ENCODE measurements at places on chromosomes 3 and 15.
A peak's percentile ranks its signal among the peaks of the same experiment; 100 is the strongest.

DNA sequence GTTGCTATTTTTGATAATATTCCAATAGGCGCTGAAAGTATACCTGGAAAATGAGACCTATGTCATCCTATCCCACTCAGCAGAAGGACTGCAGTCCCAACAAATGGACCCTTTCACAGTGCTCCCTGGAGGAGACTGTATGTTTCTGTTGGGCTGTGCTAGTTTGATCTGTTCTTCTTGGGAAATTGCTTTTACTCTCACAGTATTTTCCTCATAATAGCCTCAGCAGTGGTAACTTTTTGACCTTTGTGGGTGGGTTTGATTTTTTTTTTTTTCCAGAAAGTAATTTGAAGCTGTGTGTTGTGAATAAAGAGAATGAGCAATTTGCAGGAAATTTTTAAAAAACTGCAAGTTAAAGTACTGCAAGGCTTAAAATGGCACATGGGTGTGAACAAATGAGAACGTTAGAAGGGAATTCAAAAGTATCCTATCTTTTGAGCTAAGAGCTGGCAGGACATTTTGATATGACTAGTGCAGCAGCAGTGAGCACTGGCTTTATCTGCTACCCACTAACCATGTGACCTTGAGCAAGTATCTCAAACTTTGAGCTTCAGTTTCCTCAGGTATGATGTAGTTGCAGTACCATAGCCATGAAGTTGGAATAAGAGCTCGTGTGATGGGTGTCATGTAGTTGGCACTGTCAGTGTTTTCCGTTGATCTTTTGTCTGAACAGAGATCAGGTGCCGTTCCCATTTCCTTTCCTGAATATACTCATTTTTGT is 118.4 kb downstream of the ATG7 start:
- no peak for DNase-seq

DNA sequence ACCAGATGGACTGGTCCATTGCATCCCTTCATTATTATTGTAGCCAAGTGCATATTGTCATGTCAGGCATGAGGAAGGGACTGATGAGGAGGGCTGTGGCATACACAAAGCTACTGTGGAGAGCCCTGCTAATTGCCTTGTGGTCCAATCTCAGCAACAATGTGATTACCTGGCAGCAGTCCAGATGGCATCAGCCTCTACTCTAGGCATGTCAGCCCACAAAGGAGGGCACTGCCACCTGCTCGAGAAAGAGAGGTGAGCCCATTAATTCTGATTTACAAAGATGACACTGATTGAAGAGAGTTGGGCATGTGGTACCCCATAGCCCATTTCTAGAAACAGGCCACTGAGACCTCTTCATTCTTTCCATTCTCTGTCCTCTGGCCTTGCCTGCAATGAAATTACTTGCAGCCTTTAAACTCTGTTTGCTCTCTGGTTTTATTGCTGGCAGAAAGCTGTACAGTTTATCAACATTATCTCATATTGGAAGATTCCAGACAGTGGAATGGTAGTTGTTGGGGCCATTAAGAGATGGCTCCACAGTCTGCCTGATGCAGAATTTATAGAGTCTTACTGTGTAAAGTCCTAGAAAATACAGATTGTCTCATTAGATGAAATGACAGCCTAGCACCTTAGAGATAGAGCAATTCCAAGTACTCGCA is 307.7 kb downstream of the ARPP21 start:
- DNase-seq = no peak

- no peak for DNase-seq
Observed at GRCh38 chr3:10939556-10939955, 53.0 kb upstream of the SLC6A1 start.

DNA sequence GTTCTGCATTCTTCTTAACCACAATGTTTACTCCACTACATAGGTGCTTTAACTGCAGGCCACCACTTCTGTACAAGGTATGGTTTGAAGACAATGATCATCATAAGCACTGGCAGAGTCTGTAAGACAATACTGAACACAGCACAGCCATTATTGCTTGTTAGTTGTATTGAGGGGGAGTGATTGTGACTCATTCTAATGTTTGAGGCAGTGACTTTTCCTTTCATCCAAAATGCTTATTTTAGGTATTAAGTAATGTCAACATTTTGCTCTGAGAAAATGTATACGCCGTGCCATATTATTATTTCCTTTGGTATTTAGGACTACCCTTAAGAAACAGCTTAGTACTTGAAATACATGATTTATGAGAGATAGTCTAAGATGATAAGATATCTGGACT is 618.2 kb upstream of the ZNF717 start:
- no peak for DNase-seq

- DNase-seq = no peak
Observed at GRCh38 chr3:177371888-177372287, 174.6 kb upstream of the TBL1XR1 start.

GRCh38 chr3:57999417-58000115 is 8.7 kb upstream of the FLNB start:
- no peak for DNase-seq

DNA sequence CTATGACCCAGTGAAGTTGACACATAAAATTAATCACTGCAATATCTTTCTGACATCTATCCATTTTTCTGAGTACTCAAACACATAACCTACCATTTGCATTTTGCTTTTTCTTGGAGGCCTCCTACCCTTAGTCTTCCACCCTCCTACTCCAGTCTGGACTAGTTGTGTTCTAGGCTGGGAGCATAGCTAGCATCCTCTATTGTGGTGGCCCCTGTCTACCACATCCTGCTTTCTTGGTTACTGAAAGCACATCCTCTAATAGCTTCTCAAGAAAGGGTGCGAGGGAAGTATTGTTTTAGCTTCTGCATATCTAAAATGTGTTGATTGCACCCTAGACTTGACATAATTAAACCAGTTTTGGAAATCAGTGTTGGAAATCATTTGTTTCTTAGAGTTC is 176.5 kb downstream of the THSD4 start:
- no peak for DNase-seq

- DNase-seq = no peak
Observed at GRCh38 chr3:159734681-159735080, 254.0 kb upstream of the IL12A start.

GRCh38 chr3:175432376-175433025 is 573.4 kb downstream of the NAALADL2 start:
- no peak for DNase-seq

GRCh38 chr15:45616901-45617323 is 17.9 kb upstream of the SQOR start:
- no peak for DNase-seq

GRCh38 chr3:55166576-55167555 is 239.0 kb upstream of the LRTM1 start:
- no peak for DNase-seq

DNA sequence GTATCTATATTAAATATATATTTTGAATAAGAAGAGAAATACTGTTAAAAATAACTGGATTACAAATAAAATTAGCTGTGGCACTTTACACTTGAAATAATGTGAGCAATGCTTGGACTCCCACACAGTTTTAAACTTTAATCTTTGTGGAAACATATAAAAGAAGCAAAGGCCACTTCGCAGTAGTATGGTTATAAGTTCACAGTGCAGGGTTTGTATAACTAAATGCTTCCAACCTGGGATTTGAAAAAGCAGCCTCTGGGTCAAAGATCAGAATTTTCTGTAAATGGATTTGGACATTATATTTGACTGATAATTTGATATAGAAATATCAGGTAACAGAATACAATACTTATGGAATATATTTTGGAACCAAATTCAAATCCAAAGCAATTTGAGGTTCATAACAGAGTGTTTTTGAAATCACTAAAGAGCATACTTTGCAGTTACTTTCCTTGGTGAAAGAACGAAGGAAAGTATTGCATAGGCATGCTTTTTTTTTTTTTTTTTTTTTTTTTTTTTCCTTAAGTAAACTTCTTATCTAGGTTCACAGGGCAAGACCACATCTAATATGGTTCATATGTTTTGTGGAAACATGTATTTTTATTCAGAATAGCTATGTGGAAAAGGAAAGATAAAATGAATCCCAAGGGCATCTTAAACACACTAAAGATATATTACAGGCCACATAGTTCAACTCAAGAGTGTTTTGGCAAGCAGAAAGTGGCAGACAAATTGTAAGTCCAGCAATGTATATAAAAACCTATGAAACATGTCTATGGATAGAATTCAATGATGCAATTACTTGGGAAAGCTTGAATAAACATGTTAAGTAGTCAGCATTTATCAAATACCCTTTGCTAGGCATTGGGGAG is 47.1 kb upstream of the SGO1 start:
- DNase-seq = no peak

DNA sequence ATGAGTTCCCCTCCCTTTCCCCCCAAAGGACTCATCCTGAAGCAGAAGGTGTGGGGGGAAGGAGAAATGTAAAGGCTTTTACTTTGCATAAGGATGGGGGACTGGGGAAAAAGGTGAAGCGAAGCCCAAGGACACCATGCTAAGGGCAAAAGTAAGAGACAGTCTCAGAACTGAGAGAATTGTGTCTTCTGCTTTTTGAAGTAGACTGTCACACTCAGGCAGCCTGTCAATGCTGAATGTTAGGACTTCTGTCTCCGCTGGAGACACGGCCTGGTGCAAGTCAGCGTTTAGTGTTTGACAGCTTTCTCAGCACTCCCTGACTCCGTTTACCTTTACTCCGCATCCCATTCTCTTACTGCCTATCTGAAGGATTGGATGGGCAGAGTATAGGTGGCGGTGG is 13.8 kb downstream of the RBM5 start:
- no peak for DNase-seq

DNA sequence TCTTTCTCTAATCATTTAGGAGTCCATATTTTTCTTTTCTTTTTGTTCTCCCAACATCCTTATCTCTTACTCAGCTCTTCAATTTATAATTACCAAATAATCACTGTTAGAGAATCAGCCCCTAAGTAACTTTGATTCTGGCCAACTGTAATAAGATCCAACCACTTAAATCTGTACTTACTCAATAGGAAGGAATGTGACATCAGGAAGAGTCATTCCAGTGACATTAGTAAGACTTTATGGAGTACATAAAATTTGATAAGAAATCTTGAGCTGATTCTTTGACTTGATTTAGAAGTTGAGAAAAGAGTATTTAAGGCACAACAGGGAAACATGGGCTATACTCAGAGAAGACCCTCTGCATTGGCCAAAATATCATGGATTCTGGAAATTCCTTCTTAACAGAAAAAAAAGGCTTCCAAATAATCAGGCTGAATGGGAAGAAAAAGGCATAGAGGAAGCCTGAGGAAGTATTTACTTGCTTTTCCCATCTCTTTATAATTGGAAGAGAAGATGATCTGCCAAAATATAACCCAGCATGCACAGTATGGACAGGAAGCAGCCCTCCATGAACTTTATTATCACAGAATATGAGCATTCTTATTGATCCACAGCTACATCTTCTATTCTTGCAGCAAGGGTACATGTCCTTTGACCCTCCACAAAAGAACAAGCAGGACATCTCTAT is 289.7 kb upstream of the TPRG1 start:
- DNase-seq = no peak

DNA sequence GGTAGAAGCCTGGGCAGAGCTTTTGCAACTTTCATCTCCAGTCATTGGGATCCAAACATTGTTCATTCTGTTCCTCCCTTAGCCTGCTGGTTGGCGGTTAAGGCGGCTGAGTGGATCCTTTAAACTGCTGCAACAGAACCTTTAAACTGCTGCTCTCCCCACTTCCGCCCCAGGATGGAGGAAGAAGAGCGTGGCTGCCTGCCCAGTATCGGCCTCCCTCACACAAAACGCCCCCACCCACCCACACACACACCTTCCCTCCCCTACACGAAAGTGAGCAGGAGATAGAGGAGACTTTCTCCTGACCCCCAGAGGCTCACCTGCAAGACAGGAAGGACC is 460 bp upstream of the ZMAT3 start:
- peak; percentile 62 for DNase-seq

- DNase-seq = peak; percentile 37
Observed at GRCh38 chr15:91032919-91033803, 10.8 kb upstream of the VPS33B start.

- no peak for DNase-seq
Observed at GRCh38 chr3:51815614-51816013, 36.6 kb upstream of the IQCF6 start.

DNA sequence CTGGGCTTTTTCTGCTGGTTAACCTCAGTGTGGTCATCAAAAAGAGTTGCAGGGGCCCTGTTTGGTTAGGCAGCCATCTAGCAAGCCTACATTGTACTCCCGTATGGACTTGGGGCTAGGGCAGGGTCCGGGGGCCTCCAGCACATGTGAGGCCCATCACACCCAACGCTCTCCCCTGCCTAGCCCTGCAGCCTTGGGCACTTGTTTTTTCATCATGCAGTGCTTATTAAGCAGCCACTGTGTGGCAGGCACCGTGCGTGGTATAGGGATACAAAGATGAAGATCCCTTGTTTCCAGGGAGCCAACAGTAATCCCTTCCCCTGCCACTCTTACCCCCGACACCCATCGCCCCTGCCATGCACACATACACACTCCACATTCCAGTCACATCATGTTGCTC is 14.2 kb downstream of the MRAS start:
- DNase-seq = no peak

GRCh38 chr15:70236341-70237086 is 138.8 kb upstream of the TLE3 start:
- DNase-seq = no peak

DNA sequence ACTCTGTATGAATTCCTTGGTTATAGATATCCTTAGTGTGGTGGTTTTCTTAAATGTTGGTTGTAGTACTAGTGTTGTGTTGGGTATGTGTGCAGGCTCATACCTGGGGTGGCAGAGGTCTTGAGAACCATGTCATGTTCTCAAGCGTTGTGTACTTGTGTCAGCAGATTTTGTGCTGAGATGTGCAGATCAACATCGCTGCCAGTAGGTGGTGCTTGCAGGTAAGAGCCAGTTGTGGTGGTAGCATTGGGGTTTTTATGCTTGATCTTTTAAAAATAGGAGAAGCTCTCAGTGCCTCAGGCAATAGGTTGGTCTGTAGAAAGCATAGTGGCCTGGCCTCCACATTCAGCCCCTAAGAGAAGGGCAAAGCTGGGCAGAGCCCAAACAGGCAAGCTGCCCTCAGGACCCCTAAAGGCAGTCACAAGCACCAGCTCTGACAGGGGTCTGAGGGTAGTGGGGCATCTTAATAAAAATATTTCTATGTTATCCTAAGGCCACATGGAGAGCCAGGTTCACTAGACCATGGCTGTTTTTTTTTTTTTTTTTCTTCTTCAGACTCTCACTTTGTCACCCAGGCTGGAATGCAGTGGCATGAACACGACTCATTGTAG is 164.0 kb downstream of the IL20RB start:
- no peak for DNase-seq

- no peak for DNase-seq
Observed at GRCh38 chr3:133489466-133490085, 83.9 kb upstream of the CDV3 start.

GRCh38 chr15:85899927-85900326 is 105.2 kb upstream of the KLHL25 start:
- no peak for DNase-seq

All from T-helper 1 cell (primary cell).